ENCODE measurements at places on chromosomes 3 and 15. TPM values are rescaled to one million over a fixed set of nuclear protein-coding genes. Genes with fewer than 3 reads are reported as not detected.

SNTN gene
- not detected for total RNA-seq

DNA sequence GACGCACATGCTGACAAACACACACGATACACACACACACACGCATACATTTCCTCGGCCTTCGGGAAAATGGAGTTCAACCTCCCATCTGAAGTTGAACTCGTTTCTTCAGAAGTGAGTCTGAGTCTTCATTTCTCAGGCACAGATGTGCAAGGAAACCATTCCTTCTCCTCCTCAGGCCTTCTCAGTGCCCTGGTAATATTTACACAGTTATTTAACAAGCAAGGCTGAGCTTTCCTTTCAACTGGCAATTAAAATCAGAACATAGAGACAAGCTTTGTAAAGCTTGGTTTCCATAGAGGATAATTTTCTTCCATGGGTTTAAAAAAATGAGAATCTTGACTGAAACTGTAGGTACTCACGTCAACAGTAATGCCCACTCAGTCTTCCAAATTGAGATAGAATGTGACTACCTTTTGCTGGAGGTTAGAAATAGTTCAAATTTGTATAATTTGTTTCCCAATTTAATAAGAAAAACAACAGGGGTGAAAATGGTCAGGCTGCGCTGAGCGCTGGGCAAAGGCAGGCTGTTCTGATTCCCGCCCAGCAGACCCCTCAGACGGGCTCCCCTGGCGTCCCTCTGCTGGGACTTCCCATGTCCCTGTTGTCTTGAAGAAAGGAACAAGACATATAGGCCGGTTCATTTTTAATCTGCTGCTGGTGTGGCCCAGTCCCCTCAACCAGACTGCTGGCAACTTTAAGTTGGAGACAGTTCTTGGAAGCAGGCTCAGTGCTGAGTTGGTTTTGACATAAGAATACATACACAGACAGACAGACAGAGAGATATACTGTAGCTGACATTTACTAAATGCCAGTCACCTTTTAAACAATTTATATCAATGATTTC is 174.3 kb downstream of the XXYLT1 start:
- DNase-seq, result no peak

GRCh38 chr3:37779289-37780152 is 82.2 kb upstream of the CTDSPL start:
- DNase-seq, result peak; percentile 64

ADAMTS7 gene
- 55.8 TPM for total RNA-seq

CGNL1 gene
- 98.0 TPM for total RNA-seq

DNA sequence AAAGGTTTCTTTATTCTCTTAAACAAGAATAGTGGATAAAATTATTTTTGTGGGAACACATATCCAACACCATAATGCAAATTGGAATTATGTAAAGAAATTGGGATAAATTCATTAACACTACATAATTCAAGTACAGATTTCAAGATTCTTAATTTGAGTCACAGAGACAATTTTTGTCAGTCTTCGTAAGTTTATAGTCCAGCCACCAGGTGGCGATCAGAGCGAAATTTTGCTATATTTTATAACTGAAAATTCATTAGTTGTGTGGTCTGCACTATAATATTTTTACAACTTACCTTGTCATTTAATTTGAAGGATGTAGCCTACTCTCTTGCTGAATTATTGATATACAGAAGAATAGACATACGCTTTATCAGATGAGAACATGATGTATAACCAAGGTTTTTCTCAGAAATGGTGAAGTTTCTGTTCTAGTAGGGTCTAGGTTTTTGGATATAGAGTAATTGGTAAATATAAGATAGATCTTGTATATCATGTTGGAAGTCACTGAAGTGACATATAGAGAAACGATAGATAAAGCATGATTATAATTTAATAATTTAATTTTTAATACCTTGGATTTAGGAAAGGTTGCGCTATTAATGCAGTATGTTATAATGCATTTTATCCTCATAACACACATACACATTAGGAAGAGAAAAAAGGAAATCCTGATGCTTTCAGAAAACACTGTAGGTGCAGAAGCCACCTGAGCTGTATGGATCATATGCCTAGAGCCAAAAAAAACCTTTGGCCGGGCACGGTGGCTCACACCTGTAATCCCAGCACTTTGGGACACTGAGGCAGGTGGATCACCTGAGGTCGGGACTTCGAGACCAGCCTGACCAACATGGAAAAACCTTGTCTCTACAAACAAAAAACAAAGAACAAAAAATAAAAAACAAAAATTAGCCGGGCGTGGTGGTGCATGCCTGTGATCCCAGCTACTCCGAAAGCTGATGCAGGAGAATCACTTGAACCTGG is 31.7 kb downstream of the PLSCR4 start:
- no peak for DNase-seq

GP5 gene
- total RNA-seq, result 0.09 TPM

DNA sequence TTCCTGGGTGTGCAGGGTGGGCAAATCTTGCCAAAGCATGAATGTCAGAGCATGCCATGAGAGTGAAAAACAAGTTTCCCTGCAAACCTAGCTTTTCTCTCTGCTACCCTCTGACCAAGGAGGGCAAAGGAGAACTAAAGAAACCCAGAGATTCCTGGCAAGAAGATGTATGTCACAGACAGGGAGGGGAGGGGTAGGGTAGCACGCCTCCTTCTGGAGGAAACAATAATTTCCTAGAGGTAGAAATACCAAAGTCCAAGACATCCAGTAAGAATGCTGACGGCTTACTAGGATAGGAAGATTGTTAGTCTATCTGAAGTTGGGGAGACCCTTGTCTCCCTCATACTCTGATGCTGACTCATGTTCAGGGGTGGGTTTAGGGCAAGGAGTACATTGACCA is 203.9 kb downstream of the NR1D2 start:
- peak; percentile 64 for DNase-seq

DNA sequence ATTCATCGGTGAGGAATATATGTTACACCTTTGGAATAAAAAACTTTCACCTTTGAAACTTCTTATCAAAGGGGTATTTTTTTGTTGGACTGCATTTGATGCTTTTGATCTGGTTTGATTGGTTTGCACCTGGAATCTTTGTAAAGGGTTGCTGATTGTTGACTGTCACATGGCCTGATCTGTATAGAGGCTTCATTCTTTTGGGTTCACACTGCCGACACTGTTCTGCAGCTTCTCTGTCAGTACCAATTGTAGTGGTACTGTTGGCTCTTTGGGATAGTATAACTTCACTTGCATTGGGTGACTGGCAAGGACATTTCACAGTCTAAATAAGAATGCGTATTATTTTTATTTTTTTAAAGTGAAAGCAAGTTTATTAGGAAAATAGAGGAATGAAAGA is 155.7 kb downstream of the DOCK3 start:
- no peak for DNase-seq

CACNA2D3 gene
- total RNA-seq, result 1.6 TPM

ZBED2 gene
- total RNA-seq, result not detected

DNA sequence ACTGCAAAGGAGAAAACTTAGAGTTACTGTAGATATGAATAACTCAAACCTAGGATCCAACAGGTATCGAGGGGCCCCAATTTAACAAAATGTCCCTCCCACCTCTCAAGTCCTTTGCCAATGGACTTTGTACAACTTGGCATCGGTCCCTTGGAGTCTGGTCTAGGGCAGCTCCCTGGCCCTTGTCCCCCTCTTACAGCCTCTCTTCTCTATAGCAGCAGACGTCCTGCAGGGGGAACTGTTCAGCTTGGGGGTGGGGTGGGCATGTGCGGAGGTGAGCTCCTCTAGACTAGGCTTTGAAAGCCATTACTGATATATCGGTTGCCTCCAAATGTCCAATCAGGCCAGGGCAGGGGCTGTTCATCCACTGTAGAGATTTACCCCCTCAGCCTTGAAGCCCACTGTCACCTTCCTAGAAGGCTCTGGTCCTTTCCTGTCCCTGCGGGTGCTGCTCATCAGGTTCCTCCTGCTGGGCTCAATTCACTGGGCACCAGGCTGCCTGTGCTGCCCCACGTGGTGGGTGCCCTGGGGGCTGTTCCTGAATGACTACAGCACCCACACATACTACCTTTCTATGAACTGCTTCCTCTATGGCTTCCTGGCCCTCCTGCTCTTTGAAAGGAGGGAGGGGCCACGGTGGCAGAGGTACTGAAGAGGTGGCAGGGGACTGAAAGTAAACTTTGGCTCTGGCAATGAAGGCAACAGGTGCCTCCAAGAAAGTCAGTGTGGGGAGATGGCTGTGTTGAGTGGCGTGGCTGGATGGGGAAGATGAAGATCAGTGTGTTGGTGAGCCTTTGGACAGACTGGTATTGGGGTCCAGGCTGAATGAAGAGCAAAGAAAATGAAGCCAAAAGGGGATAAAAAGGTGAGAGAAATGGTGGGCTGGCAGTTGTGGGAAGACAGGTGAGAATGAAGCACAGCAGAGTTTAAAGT is 78.8 kb upstream of the MEX3B start:
- no peak for DNase-seq

GRCh38 chr3:108505811-108506210 is 4.6 kb downstream of the MYH15 start:
- DNase-seq, result no peak

DNA sequence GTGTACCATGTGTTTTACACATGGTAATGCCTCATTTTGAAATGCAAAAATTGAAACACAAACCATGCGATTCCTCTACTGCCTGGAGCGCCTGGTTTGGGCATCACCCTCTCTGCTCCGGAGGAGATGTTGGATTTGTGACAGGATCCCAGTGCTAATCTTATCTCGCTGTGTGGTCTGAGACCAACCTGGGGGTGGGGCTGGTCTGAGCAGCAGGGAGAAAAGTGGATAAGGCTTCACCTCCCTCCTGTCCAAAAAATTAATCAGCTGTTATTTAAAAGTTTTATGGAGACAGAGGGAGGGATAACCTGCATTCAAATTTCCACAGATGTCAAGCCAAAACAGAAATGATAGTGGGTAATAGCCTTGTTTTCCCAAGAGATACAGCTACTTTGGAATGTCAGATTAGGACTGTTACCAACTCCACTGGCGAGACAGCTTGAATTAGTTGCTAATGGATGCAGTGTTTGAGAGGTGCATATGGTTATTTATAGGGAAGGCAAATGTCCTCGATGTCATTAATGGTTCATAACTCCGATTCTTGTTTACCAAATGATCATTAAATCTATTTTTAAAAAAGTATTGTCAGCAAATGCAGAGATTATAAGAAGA is 54.0 kb upstream of the SKOR1 start:
- DNase-seq, result peak; percentile 64

DNA sequence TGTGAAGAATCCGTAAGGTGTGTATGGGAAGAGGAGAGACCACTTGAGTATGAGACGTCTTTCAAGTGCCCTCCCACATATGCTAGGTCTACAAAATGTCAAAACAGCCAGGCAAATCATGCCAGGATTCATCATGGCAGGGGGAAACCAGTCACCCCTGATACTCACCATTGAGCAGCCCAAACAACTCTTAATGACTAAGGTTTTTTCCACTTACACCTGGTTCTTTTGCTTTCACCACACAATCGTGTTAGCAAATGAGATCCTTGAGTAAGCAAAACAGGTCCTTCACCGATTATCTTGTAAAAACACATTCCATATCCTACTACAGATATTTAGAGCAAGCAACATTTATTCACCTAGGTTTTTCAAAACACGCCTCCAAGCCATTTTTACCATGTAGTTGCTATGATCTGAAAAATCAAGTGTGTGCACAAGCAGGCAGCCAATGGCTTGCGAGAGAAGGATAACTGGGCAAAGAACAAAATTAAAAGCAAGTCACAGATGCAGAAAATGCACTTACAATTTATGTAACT is 177.5 kb upstream of the LPP start:
- DNase-seq, result no peak

- no peak for DNase-seq
Measured at GRCh38 chr15:90386221-90386620, 1.8 kb upstream of the IQGAP1 start.

DNA sequence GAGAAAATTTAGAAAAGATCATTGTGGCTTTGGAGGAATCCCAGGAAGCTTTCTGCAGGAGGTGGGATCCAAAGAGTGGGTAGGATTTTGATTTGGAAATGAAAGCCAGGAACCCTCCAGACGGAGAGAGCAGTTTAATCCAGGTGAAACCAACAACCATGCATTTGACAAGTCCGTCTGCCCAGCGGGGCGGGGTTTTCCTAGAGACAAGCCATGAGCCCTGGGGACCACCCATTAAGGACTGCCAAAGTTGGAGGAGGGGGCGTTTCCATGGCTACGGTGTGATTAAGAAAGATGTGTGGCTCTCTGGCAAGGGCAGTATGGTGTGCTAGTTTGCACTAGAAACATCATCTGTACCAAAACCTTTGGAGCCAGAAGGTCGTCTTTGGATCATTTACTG is 53.4 kb downstream of the SRGAP3 start:
- DNase-seq, result peak; percentile 61

DNA sequence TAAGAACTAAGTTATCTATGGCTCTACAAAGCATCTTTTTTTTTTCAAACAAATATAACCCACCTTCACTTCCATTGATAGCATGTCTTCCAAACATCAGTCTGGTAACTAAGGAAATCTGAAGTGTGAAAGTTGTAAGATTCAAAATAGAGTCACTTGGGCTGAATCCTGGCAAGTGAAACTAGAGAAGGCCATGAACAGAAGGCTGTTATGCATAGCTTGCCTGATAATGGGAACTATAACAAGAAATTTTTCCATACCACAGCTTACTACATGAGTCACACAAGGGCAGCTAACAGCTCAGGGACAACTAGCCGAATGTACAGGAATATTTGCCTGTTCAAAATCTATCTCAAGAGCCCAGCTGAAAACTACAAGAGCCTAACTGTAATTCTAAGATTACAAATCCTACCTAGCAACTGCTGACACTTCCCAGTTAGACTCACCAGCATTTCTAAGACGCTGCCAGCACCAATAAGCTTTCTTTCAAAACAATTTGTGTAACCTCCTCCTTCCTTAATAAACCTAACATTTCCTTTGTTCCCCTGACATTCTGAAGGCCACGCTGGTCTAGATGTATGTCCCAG is 1066.5 kb downstream of the PLOD2 start:
- no peak for DNase-seq

- DNase-seq, result no peak
Measured at GRCh38 chr15:66046751-66047150, 177.5 kb downstream of the RAB11A start.

DNA sequence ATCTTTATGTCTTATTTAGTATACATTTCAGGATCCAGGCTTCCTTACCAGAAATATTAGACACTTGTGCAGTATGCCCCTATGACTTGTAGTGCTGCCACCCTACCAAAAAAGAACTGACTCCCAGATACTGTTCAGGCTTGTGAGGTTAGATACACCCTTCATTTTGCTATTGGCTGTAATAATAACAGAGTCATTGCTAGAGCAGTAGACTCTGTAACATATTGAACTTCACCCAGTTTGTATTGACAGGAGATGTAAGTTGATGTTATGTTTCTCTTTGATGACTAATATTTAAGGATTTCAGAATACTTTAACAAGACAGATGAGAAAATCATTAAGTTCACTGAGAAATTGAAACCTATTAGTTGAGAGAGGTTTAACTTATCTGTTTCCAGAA is 32.9 kb downstream of the RNF111 start:
- no peak for DNase-seq

Measured in endodermal cell (in vitro differentiated cells).